Caki2 (cell line): ENCODE measurements at places on chromosomes 13 and 19. TPM values are rescaled to one million over a fixed set of nuclear protein-coding genes. Genes with fewer than 3 reads are reported as not detected.
A peak's percentile ranks its signal among the peaks of the same experiment; 100 is the strongest.

Gene OVOL3
- total RNA-seq = not detected in 2 replicates

DNA sequence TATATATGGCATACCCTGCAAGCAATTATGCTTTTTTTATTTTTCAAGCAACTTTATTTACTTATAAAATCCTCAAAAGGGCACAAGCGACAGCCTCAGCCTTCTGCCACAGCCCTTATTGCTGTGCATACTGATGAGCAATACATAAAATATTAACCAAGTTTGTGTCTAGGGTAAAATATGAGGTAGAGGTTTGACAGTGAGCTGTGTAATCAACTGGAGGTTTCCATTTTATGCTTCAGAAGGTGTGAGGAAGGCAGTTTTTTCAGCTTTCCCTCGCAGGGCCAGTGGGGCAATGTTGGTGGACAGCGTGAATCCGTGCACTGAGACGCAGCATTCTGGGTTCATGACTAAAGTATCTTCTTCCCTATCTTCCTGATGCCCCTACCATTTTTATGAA, 310.4 kb downstream of the IRS2 start:
- DNase-seq = peak; percentile 33

- DNase-seq = no peak
Observed at GRCh38 chr19:51803967-51804366, 9.0 kb downstream of the FPR3 start.

Gene SIGLEC8
- not detected in 2 replicates for total RNA-seq

- DNase-seq = peak; percentile 1
Observed at GRCh38 chr13:101917833-101918661, 465.6 kb downstream of the ITGBL1 start.

Gene ADAMTSL5
- total RNA-seq = not detected in 2 replicates

DNA sequence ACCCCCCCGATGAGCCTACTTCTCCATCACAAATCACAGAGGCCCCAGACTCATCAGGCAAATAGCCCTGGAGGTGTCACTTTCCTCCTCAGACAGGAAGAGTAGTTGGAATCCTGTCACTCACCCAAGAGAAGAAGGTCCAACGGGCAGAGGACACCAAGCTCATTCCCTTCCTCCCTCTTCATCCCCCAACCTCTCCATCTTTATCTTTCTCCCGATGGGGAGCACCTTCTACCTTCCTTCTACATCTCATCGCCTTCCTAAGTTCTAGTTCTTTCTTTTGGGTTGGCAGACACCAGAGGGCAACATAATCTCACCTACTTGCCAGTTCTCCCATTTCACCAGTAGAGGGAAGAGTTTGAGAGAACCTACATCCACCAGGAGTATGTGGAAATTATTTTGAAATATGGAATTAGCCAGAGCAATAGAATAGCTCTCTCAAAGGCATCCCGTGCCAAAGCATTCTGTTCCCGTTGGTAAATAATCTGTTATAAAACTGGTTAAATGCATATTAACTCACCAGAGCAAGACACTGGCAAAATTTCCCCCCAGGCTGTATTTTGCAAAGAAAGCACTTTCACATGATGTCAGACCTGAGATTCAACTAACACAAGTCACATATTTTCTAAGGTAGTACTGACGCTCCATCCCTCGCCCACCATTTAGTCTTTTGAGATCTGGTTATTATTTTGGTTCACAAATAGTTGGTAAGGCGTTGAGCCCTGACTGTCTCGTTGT, 55.0 kb downstream of the ZIC5 start:
- DNase-seq = peak; percentile 60

DNA sequence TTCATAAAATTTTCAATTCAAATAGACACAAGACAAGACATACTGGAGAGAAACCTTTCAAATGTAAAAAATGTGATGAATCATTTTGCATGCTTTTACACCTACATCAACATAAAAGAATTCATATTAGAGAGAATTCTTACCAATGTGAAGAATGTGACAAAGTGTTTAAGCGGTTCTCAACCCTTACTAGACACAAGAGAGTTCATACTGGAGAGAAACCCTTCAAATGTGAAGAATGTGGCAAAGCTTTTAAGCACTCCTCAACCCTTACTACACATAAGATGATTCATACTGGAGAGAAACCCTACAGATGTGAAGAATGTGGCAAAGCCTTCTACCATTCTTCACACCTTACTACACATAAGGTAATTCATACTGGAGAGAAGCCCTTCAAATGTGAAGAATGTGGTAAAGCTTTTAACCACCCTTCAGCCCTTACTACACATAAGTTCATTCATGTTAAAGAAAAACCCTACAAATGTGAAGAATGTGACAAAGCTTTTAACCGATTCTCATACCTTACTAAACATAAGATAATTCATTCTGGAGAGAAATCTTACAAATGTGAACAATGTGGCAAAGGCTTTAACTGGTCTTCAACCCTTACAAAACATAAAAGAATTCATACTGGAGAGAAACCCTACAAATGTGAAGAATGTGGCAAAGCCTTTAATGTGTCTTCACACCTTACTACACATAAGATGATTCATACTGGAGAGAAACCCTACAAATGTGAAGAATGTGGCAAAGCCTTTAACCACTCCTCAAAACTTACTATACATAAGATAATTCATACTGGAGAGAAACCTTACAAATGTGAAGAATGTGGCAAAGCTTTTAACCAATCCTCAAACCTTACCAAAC, 24.6 kb upstream of the ZNF431 start:
- DNase-seq = no peak

- no peak for DNase-seq
Observed at GRCh38 chr13:34256236-34256635, 438.3 kb downstream of the RFC3 start.

Gene CEACAM4
- total RNA-seq = not detected in 2 replicates

- DNase-seq = no peak
Observed at GRCh38 chr19:19181488-19181998, 10.4 kb downstream of the BORCS8 start.

GRCh38 chr13:102593466-102593865, 3.3 kb upstream of the TPP2 start:
- no peak for DNase-seq

DNA sequence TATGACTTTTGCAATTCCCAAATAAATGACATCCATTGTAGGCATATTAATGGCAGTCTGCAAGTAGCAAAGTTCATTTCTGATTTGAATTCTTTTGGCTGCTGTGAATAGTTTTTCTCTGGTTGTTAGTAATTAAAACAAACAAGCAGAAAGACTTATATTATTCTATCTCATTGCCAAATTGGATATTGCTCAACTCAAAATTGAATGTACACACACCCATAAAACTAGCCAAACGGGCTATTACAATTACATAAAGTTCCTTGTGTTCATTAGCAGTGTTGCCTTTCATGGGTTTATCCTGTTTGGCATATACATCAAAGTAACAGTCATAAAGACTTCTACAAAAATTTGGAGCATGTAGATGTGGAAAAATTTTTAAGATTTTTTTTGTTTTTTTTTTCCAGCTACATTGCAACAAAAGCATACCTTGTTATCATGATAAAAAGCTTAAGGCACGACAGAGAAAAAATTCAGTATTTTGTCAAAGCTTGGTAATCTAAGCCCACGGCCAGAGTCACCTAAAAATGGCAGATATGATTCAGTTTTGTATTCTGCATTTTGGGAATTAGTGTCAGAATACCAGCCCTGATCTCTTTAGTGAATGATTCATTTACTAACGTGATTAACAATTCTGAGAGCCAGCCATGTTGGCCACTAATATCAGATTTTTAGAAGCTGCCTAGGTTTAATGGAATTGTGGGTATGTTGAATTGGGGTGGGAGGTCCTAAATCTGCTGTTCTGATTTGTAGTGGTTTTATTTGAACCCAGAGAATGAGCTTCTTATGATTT, 108.4 kb downstream of the KLF5 start:
- no peak for DNase-seq

- DNase-seq = no peak
Observed at GRCh38 chr13:80469105-80469852, 128.4 kb upstream of the SPRY2 start.

- DNase-seq = no peak
Observed at GRCh38 chr13:112636401-112636975, 48.5 kb upstream of the TUBGCP3 start.

Gene CRTC1
- total RNA-seq = 1.6 and 4.5 TPM in 2 replicates

Gene LILRB1
- total RNA-seq = not detected in 2 replicates

- no peak for DNase-seq
Observed at GRCh38 chr13:33764716-33765115, 53.2 kb upstream of the RFC3 start.

GRCh38 chr13:44680746-44681355, 104.7 kb upstream of the TSC22D1 start:
- DNase-seq = no peak

- DNase-seq = peak; percentile 82
Observed at GRCh38 chr19:12796146-12797071, 5.1 kb downstream of the JUNB start.

GRCh38 chr13:61276401-61276800, 139.2 kb downstream of the PCDH20 start:
- DNase-seq = peak; percentile 61

DNA sequence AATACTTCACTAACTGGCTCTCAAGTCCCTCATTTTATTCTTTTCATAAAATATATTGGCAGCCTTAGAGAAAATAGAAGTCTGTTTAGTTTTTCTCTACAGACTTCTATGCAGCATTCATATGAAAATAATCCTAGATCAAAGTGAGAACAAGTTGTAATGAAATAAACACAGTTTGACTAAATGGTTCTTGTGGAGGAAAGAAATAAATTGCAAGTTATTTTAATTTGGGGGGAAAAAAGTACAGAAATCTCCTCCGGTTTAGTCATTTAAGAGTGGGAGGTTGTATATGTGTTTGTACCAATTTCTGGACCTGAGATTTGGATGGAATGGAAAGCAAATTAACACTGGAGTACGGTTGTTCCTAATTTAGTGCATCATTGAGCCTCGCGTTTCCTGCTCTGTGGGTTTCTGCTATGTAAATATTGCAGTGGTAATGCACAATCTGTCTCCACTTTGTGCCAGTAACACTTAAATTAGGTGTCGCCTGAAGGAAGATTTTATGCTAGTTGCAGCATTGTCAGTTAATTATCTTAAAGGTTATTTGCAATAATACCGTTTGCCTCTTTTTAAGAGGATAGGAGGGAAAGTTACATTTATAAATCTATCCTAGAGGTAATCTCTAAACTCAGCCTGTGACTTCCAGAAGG, 100.2 kb downstream of the ZIC5 start:
- DNase-seq = no peak

- DNase-seq = no peak
Observed at GRCh38 chr13:27329210-27329609, 58.6 kb downstream of the RASL11A start.

- DNase-seq = no peak
Observed at GRCh38 chr13:46314587-46314986, 72.5 kb downstream of the RUBCNL start.

- DNase-seq = peak; percentile 28
Observed at GRCh38 chr13:34155931-34156607, 338.1 kb downstream of the RFC3 start.

Gene ZNF560
- not detected in 2 replicates for total RNA-seq

GRCh38 chr13:49629947-49630346, 1.6 kb downstream of the ARL11 start:
- DNase-seq = no peak

- no peak for DNase-seq
Observed at GRCh38 chr19:47239610-47240296, 8.8 kb upstream of the BBC3 start.

Gene C19orf85
- total RNA-seq = not detected in 2 replicates

GRCh38 chr19:14795078-14795721, 16.8 kb upstream of the ADGRE2 start:
- DNase-seq = peak; percentile 13

DNA sequence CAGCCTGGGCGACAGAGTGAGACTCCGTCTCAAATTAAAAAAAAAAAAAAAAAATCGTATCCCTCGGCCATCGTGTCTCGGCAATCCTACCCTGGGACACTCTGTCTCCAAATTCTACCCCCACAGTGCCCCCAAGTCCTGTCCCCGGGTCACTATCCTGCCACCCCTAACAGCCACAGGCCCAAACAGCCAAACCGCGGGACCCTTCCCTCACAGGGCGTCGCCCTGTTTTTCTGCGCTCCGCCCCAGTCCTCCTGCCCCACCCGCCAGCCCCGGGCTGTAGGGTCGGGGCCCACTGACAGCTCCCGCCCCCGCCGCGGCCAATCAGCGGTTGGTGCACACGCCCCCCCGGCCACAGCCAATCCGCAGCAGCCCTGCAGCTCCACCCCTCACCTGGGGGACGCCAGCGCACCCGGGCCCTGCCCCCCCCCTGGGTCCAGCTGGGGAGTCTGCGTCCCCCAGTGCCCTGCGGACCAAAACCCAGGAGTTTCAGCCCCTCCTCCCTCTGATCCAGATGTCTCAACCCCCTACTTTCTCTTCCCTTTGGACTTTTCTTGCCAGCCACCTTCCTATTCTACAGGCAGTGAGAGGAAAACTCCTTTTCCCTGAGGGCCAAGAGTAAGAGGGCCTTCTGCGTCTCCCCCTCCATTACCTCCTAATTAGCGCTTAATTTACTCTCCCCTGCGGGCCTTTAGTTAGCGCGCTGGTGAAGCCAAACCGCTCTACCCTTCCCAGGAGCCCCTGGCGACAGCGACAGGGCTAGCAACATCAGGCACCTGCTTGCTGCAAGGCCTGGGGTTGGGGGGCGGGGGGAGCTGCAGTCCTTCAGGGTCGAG, 1.5 kb upstream of the BCAT2 start:
- DNase-seq = peak; percentile 76

Gene BEST2
- not detected in 2 replicates for total RNA-seq

DNA sequence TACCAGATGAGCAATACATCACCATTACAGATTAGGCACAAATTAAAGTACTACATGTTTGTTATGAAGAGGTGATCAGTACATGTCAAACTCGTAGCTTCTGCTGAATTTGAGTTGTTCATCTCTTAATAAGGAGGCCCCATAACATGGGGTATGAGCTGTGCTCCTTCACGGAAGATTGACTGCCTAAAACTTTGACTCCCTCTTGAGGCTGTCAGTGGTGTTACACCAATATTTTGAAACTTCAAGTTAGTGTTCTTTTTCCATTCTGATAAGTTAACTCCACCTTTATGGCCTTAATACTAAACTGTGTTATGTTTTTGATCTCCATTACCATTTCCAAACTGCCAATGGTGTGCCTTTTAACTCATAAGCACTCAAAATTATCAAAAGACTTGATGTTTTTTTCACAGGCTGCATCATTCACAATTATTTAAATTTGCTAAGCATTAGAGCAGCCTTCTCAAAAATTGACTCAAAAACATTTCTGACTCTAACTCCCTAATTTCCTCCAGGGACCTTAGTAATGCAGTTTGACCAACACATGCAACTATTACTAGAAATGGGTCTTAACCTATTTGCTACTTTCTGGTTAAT, 1591.5 kb downstream of the PCDH9 start:
- peak; percentile 13 for DNase-seq
